ENCODE measurements at places on chromosomes 12 and 14.

DNA sequence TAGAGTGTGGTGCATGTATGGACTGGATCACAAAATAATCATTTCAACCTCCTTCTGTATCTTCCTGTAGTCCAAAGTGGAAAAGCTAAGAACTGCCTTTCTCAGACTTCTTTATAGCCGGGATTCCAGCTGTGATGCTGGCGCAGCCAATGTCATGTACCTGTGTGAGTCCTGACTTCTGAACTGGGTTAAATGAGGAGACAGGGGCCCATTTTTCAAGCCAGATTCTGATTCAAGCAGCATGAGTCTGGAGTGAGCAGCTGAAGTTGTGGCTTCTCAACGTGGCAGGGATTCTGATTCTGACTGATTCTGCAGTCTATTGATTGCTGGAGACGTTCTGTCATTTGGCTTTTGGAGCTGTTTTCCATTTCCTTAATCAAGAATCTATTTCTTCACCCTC lies 111.2 kb downstream of the ST8SIA1 start:
- no peak for DNase-seq

DNA sequence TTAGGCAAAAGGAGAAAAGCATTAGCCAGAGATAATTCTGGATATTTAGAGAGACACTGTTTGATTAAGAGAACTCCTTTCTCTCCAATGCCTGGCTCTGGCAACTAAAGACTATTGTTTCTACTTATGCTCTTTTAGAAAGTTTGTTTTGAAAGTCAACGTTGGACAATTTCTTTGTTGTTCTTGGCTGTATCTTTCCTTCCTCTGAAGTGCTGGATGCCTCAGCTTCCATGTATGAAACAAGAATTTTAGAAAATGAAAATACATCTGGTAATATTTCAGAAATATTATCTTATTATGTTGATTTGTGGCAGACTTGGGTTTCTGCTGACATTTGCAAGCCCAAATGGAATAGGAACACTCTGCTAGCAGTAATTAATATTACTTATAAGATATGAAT lies 382.6 kb downstream of the SNAPC1 start:
- DNase-seq: no peak

- no peak for DNase-seq
Measured at GRCh38 chr12:25797386-25797785, 161.1 kb upstream of the RASSF8 start.

DNA sequence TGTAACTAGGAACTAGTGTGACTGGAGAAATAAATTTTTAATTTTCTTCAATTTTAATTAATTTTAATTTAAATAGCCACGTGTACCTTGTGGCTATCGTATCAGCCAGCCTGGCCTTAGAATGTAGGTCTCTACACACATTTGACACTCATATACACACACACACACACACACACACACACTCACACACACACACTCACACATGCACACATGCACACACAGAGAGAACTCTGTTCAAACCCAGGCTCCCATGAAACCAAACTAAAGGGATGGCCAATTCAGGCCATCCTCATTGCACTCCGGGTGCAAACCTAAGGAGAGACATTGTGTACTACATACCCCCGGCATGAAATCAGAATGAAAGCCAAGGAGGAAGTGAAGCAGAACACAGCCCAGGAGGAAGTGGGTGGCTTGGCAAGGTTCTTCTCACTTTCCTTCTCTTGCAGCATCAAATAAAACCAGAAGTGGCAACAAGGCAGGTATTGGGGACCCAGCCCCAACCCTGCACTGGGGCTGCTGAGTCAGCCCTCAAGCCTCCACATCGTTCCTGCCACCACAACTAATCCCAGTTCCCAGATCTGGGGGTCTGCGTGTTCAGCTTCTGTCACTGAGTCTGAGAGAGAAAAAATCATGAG lies 26.2 kb upstream of the CHPT1 start:
- no peak for DNase-seq

GRCh38 chr14:79502751-79503148 lies 708.6 kb downstream of the DIO2 start:
- no peak for DNase-seq

DNA sequence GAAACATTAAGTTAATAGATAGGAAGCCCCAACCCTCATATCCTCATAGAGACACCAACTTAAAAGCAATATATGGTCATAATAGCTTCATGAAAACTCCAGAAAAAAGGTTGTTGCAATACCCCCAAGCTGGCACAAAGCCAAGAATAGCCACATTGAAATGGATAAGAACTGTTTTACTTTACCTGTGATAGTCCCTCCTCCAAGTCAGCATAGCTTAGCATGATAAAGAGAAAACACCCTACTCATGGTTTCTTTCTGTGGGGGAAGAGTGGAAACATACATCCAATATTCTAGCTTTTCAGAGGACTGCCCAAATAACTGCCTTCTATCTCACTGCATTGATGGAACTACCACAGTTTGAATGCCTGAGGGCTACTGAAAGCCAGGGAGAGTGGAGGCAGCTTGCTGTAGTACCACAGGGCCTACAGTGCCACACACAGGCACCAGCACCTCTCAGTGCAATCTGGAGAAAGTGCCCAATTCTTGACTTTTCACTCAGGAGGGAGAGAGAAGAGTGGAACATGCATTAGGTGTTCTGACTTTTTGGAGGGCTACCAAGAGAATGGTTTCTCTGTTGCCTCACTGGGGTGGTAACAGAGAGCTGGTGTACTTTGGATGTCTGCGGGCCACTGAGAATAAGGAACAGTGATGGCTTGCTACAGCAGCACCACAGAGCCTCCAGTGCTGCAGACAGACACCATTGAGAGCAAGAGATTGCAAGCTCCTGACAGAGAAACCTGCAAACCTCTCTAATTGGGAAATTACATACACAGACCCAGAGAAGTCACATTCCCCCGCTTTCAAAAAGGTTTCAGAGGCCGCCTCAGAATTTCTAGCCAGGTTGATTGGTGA lies 157.1 kb upstream of the GARIN2 start:
- no peak for DNase-seq

DNA sequence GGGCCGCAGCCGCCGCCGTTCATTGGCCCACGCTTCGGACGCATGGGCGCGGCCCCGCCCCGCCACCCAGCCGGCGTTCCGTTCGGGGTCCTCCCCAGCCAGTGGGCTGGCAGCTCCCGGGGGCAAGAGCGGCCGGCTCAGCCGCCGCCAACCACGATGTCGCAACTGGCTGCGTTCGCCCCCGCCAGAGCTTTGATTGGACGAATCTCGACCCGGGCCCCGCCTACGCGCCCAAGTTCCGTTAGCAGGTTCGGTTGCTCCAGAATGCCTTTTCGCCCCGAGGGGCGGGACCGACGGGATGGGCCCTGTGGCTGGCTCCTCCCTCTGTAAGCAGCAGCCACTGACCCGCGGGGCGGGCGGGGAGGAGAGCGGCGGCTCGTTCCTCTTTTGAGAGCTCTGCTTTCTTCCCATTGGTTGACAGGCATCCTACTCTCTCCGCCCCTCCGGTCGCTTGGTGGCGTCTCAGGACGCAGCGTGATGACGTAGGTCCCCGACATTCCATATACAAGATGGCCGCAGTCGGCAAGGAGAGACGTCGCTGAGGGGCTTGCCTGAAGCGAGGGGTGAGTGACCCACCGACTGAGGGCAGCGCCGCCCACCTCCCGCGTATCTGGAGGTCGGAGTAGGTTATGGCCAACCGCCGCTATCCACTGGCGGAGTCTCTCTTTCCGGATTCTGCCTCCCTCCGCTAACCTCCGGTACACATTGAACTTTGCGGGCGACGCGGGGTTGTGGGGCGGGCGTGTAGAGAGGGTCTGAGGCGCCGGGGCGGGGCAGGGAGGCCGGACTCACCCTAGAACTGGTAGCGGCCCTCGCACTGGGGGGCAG lies at the start of gene CCNK:
TSS of gene CCNK (plus strand) at position 493 of the 828 bp plus-strand sequence. CDS start 11,269 bp downstream, outside the sequence.
- peak; percentile 100 for DNase-seq

Measured in stimulated activated CD4-positive, alpha-beta T cell treated with anti-CD3 and anti-CD28 coated beads, Interleukin-15, amount 100 ng/mL, for 48 hours (primary cell).